ENCODE measurements at places on chromosomes 7 and 10.

DNA sequence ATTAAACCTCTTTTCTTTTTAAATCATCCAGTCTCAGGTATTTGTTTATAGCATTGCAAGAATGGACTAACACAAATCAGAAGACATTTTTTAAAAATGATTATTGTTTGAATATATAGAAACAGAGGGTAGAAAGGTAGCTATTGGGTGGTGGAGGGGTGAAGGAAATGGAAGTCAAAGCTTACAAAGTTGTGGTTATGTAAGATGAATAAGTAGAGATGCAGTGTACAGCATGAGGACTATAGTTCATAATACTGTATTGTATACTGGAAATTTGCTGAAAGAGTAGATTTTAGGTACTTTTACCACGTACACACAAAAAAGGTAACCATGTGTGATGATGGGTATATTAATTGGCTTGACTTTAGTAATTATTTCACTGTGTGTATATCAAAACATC lies 144.0 kb upstream of the FAM3C start:
- DNase-seq: no peak

GRCh38 chr10:127485153-127485857 lies 63.8 kb upstream of the NPS start:
- DNase-seq: peak; percentile 85

- no peak for DNase-seq
These were observed 16.9 kb downstream of the MDFIC start for GRCh38 chr7:114938785-114939184.

GRCh38 chr7:113652501-113652900 lies 266.3 kb downstream of the PPP1R3A start:
- no peak for DNase-seq

GRCh38 chr7:130417213-130417612 lies 23.6 kb downstream of the CEP41 start:
- DNase-seq: no peak

GRCh38 chr7:134882481-134882880 lies 103.0 kb downstream of the CALD1 start:
- no peak for DNase-seq

- DNase-seq: no peak
These were observed 154.0 kb downstream of the RAB11FIP2 start for GRCh38 chr10:117892681-117893220.

GRCh38 chr10:14584661-14585060 lies 190.0 kb downstream of the FAM107B start:
- no peak for DNase-seq

GRCh38 chr7:40009301-40009700 lies 59.2 kb downstream of the CDK13 start:
- no peak for DNase-seq

DNA sequence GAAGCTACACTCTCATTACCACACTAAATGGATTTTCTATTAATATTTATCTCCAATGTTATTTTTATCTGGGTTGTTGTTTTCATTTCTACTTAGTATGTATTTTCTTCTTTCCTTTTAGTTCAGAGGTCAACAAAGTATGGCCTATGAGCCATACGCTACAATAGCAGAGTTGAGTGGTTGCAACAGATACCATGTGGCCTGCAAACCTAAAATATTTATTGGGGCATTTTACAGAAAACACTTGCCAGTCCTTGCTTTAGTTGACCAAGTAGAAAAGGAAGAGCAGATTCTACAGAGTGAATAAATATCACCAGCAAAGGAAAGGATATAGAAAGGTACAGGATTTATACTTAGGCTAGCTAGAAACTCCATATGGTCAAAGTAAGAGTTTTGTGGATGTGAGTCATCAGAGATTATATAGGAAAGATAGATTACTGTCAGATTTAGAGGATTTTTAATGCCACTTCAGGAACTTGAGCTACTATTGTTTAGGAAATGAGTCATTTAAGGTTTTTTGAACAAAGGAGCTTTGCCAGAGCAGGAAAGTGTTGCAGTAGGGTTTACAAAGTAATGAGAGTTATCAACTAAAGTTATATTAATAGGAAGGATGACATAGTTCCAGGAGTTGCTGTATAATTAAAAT lies 323.3 kb upstream of the KAT6B start:
- no peak for DNase-seq

- no peak for DNase-seq
These were observed 317.5 kb upstream of the MAGI2 start for GRCh38 chr7:79770970-79771369.

DNA sequence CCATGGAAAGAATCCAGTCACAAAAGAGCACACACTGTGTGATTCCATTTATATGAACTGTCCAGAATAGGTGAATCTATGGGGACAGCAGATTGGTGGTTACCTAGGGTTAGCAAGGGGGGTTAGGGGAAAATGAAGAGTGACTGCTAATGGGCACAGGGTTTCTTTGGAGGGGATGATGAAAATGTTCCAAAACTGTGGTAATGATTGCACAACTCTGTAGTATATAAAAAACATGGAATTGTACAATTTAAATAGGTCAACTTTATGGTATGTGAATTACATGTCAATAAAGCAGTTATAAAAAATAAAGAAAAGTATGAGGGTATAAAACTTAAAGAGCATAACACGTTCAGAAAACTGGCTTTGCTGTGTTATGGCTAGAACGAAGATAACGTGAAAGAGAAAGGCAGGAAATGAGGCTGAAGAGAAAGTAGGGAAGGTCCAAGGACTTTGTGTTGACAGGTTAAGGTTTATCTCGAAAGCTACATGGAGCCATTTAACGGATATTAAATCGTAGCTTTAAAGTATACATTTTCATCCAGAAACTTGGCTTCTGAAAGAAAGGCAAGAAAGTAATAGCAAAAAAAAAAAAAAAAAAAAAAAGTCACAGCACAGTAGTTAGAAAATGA lies 26.4 kb upstream of the MSS51 start:
- DNase-seq: no peak

GRCh38 chr10:49781247-49781646 lies 19.1 kb upstream of the OGDHL start:
- DNase-seq: no peak

GRCh38 chr10:124296813-124297788 lies 121.6 kb downstream of the OAT start:
- peak; percentile 68 for DNase-seq

DNA sequence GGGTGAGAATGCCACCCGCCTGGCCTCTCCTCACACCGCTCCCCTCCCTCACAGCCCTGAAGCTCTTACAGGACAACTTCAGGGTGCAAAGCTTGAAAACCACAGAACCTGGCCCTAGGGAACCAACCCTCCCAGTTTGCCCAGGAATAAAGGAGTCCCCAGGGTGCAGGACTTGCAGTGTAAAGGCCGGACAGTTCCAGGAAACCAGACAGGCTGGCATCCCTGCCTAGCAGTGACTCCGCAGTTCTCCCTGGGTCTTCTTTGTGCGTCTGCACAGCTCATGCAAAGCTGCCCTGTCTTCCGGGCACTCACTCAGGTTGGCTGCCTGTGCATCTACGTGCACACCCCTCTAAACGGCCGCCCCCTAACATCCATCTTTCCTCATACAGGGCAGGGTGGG lies 36.1 kb downstream of the HSPA12A start:
- no peak for DNase-seq

- DNase-seq: no peak
These were observed 34.6 kb downstream of the PPP1R9A start for GRCh38 chr7:94941844-94942632.

GRCh38 chr7:157446322-157446721 lies 109.5 kb downstream of the DNAJB6 start:
- DNase-seq: no peak

- peak; percentile 56 for DNase-seq
These were observed 3.7 kb upstream of the ELFN1 start for GRCh38 chr7:1666317-1666822.

DNA sequence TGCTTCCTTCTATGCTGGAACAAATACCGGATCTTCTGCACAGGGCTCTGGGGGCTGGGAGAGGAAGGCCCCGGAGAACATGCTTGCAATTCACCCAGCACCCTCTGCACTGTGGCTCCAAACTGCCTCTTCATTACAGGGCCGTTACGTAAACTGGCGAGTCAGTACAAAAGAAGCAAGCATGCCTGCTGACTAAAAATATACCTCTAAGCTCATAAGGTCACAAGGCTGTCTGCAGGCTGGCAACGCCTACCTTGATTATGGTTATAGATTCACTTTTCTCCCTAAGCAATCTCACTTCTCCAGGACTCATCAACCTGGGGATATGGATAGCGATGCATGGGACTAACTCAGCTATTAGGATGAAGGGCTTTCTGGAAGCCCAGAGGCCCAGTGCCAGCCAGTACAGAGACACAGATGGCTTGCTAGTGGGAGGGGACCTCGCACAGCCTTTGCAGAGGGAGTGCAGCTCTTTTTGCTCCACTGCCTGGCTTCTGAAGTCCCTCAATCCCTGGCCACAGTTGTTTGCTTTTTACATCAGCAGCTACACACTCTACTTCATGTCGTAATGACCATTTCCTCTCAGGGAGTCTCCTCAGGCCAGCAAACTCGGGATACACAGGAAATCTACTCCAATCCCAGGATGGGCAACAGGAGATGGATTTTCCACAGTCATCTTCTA lies 96.1 kb downstream of the SH3PXD2A start:
- no peak for DNase-seq

DNA sequence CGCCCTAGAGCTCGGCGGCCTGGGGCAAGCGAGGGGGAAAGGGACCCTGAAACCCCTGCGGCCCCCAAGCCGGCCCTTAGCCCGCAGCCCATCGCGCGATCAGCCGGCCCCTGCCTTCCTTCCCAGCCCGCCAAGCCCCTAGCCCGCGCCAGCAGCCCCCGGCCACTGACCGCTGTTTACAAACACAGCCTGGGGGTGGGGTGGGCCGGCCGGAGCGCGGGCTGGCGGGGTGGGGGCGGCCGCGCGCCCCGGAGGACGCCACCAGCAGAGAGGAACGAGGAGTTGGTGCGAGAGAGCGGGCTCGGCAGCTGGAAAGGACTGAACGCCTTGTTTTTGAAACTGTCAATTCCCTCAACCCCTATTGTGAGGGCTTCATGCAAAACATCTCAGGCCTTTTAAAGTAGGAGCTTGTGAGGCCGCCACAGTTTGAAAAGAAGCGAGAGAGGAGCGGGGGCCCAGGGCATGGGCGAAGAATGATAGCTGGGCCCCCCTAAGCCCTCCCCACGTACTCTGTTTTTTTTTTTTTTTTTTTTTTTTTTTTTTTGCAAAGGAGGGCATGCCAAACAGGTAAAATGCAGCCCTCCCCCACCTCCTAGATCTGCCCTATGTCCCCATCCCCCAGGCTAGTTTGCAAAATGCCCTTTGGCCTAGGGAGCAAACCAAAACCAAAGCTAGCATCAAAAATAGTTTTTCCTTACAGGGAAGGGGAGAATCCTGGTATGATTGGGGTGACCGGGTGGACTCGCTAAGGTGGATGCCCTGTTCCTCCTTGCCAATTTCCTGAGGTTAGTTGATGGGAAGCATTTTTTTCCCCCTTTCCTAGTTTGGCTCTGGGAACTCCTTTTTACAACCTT lies 15.0 kb downstream of the SKIDA1 start:
- DNase-seq: peak; percentile 78

- no peak for DNase-seq
These were observed 141.0 kb downstream of the PTEN start for GRCh38 chr10:88004451-88004850.

DNA sequence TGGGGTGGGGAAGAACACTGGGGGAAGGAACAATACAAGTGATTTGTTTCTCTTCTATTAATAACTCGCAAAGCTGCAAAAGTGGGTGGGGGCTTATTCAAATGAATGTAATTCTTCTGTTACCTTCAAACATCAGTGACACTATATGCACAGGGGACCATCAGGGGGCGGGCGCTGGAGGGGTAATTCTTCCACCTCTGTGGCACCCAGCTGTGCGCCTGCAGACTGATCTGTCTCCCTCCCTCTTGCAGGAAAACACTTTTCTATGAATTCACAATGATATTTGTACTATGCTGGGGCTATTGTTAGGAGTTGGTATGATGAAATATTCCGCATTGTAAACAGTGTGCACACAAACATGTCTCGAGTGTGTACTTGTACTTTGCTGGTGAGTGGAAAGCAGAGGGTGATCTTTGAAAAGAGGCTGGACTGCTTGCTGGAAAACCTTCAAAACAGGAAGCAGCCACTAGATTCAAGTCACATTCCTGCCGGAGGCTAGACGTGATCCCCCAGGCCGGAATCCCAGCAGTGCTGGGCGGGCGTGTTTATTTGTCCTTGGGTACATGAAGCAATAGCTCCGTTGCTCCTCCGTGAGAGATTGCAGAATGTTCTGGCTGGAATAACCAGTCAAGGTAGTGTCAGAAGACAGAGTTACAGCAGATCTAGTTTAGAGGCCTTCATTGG lies 15.8 kb upstream of the BNIP3 start:
- peak; percentile 92 for DNase-seq

GRCh38 chr10:73916761-73917470 lies 6.0 kb downstream of the PLAU start:
- no peak for DNase-seq

GRCh38 chr10:72037266-72037665 lies 51.1 kb downstream of the SPOCK2 start:
- DNase-seq: peak; percentile 60

DNA sequence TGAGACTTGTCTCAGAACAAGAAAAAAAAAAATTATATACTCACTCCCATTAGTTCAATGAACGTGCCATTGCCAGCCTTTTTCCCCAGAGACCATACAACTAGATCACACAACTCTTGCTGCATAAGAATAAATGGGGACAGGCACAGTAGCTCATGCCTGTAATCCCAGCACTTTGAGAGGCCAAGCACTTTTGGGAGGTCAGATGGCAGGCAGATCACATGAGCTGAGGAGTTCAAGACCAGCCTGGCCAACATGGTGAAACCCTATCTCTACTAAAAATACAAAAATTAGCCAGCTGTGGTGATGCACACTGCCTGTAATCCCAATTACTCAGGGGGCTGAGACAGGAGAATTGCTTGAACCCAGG lies 13.6 kb downstream of the PDLIM1 start:
- DNase-seq: no peak

DNA sequence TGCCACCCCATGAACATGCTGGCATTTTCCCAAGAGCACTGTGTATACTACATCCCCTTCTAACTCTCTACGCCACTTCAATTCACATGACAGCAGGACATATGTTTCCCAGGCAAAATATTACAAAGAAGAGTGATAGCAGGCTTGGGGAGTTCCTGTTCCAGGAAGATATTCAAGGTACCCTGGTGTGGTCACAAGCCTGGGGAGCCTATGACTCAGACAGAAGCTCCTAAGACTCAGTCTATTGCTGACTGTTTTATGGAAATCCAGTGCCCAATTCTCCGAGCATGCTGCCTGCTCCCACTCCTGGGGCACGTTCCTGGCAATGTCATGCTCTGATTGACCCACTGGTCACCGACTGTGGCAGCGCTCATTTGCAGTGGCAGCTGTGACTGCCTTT lies 23.5 kb upstream of the ABLIM1 start:
- no peak for DNase-seq

DNA sequence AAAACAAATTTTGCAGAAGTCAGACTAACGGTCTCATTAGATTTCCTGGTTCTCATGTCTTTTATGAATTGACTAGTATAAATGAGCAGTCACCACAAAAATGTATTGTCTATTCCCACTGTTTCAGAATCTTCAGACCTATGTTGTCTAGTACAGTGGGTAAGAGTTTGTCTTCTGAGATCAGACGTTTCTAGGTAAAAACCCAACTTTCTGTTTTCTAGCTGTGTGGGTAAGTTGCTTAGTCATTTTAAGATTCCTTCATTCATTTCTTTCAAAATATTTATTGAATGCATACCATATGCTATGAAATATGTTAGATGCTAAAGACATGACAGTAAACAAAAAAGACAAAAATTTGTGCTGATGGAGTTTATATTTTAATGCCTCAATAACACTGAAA lies 156.3 kb downstream of the POLR1F start:
- no peak for DNase-seq
